Stimulated activated naive B cell treated with anti-CD40 and anti-IgM and Interleukin-4, amounts not matched to agents 10 μg/mL and 1 μg/mL and 100 μg/mL, for 72 hours (primary cell): ENCODE measurements at places on chromosomes 2 and 18.

DNA sequence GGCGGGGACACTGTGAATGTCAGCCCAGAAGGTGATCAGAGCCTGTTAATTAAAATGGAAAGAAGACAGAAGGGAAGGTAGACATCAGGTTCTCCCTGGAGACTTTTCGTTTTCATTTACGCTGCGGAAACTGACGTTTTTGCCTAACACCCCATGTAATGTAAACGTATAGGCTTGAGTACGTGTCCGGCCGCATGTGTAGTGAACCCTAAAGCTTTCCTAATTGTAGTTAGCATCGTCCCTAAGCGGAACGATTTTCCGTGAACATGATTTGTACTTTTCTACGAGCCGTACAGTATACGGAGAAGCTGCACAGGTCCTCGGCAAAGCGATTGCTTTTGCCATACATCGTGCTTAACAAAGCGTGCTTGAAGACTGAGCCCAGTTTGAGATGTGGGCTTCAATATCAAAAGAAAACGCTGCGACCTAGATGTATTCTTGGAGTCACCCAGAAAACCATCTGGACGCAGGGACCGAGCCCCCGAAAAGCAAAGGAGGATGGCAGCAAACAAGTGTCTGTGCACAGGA, 284 bp downstream of the TIMM21 start:
- DNase-seq, result no peak

- no peak for DNase-seq
Observed at GRCh38 chr2:224069172-224069571, 30.1 kb upstream of the SERPINE2 start.

- DNase-seq, result no peak
Observed at GRCh38 chr2:117674172-117674571, 140.3 kb upstream of the DDX18 start.

DNA sequence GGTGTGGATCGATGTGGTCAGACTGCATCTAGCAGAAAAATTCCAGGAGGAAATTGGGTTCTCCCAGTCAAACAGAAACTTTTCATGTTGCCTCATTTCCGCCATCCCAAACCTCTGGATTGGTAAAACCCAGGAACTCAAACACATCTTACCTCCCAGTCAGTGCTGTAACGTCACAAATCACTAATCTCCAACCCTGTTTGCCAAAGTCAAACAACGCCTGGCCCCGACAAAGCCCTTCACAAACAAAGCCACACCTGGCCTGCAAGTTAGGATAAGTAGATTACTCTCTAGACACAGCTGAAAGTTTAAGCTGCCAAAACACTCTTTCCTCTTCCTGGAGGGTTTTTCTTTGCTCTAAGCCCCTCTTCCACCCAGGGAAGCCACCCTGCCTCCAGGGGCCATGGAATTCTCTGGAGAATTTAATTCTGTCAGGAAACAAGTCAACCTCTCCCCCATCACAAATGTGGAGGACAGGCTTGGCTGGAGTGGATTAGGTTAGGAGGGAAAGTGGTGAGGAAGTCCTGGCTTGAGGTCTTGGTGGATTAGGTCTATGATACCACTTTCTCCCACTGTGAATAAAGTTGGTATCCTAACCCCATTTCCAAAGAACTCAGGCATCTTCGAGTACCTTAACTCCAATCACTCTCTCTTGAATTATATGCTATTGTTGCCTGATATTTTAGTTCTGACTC, 86.7 kb downstream of the LYPD6B start:
- DNase-seq, result no peak

GRCh38 chr2:185787227-185788145, 48.9 kb downstream of the FSIP2 start:
- no peak for DNase-seq

GRCh38 chr2:116109471-116109870, 1667.0 kb downstream of the DPP10 start:
- no peak for DNase-seq

DNA sequence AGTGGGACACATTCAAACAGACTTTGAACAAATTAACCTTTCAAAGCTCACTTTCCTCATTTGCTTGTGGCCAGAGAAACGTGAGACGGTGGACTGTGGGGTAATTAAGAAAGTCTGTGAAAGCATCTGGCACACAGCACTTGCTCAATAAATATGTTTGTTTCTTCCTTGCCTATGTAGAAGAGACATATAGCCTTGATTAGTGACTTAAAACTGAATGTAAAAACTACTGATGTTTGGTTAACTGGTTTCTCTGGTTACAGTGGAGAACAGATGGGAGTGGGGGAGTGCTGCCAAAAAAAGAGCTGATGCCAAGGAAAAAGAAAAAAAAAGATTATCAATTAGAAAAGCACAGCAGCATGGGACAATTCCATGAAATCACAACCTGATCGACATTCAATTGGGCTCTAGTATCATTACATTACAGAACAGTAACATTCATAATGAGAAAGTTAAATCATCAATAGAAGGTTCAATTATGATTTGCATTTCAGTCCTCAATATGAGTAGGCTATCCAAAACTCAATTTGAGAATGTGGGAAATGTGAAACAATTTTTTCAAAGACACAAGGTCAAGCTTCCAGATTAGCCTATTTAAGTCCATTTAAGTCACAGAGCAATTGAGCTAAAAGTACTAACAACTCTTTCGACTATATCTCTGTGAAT, 14.7 kb downstream of the CUL3 start:
- DNase-seq, result no peak

GRCh38 chr2:37654419-37654818, 17.0 kb downstream of the CDC42EP3 start:
- DNase-seq, result no peak

- DNase-seq, result no peak
Observed at GRCh38 chr2:215851082-215851481, 162.3 kb downstream of the MREG start.

DNA sequence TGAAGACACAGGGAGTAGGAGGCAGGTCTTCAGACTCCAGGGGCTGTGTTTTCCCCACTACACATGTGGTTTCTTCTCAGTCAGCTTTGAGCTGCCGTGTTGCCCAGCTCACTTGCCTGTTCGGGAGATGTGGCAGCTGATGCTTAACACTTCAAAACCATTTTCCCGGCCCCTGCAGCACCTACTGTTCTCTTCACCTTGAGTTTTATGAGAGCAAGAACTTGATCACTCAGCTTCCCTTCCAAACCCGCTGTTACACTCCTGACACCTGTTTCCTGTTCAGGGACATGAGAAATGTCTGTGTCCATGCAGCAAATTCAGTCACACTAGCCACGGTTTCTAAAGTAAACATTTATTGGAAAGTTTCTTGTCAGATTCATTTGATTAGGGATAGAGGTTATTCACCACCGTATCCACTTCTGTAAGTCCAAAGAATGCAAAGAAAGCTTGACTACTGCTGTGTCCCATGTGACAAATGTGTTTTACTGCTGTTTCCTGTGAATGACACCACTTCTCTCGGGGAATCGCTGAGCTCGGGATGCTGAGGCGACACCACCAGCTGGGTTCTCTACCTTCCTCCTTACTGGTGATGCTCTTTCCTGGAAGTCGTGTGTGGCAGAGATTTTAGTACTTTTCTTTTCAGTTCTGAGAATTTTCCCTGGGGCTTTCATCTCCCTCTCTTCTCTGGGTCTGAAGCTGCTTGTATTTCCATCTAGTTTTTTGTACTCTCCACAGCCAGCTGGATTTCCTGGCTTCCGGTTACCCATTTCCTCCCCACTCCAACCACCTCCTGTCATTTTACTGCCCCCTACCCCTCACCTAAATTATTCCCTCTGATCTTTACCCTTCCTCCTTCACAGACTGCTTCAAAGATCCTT, 91.7 kb downstream of the KLF7 start:
- peak; percentile 4 for DNase-seq

DNA sequence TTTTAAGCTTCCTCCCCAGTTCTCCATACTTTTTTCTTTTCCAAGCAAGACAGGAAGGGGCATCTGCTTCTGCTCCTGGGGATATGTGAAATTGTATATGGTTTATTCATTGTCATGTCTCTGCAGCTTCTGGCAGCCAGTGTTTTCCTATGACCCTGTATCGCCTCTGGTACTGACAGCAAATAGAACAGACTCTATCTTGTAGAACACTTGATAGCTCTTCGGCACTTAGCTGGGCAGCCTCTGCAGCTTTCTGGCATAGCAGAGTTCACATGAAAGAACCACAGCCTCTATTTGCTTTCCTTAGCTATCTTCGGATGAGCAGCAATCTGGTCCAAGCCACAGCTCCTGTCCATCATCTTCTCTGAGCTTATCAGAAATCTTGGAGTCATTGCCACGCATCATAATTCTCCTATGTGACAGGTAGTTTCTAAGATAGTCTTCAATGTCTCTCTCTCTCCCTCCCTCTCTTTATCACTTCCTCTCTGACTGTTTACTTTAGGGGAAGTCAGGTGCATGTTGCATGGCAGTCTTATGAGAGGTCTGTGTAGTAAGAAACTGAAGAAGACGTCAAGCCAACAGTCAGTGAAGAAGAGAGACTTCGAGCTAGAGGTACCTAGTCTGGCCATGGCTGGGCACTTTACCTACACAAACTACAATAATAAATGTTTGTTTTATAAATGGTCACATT, 627.7 kb upstream of the CDH2 start:
- DNase-seq, result no peak

GRCh38 chr2:169363560-169364150, 1.3 kb upstream of the LRP2 start:
- DNase-seq, result peak; percentile 17

DNA sequence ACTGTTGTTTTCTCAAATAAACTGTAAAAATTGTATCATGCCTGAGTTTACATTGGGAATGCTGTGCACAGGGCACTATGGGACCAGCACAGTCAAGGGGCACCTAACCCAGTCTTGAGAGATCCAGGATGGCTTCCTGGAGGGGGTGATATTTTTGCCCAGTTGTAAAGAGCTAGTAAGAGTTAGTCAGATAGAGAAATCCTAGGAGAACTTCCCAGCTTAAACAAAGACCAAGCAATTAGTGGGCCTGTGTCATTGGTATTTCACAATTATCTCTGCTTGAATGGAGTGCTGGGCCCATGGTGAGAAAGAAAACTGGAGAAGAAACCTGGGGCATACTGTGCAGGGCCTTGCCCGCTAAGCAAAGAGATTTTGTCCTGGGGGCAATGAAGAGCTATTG, 12.2 kb downstream of the XDH start:
- DNase-seq, result no peak

GRCh38 chr2:230453006-230453405, 37.0 kb downstream of the SP100 start:
- no peak for DNase-seq

DNA sequence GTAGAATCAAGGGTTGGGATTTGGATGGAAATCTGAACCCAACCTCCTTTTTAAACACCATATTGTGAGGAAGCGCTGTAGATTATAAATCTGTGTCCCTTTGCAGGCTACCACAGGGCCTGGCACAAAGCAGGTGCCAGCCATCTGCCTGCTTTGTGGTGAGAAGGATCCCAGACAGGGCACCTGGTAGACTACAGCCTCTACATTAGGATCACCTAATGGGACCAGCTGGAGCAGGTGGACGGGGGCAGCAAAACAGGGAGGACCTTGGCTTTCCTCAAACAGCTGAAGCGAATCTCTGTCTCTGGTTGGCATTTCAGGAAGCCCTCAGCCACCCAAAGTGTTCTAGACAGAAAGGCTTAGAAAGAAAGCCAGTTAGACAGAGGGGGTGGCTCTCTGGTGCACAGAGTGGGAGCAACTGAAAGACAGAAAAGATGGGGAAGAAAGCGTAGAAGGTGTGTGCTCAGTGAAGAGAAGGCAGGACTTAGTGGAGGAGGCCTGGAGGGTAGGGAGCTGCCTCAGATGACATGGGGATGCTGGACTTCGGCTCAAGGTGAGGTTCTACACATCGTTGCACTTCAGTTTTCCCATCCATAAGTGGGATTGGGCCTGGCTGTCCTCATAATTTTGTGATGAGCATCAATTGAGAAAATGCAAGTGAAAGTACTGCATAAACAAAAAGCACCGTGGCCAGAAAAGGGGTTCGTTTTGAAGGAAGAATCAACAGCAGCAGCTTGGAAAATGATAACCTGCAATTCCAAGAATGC, 350.8 kb downstream of the CYRIA start:
- DNase-seq, result no peak

- no peak for DNase-seq
Observed at GRCh38 chr2:116877274-116877673, 937.2 kb upstream of the DDX18 start.

DNA sequence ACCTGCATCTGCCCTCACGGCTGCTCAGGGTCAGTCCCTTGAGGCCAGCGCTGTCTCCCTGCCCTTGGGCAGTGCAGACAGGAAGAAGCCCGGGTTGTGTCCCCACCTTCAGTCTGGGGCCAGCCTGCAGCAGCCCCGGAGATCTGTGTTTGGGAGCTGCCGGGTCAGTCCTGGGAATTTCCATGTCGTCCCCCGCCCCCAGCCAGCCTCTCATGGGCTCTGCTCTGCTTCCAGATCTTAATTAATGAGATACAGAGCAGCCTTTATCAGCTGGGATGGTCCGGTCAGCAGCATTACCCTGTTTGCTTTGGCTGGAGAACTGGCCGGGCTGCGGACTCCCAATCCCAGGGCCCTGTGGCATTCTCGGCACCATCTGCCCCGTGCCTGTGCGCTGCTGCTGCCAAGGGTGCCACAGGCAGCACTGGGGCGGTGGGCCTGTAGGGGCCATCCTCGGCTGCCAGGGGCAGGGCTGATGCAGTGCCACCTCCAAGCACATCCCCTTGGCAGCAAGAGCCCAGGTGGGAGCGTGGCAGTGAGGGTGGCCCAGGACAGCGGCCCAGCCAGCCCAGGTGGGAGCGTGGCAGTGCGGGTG, 2.4 kb downstream of the BOK start:
- no peak for DNase-seq
